ENCODE measurements at places on chromosomes 5 and 9.

DNA sequence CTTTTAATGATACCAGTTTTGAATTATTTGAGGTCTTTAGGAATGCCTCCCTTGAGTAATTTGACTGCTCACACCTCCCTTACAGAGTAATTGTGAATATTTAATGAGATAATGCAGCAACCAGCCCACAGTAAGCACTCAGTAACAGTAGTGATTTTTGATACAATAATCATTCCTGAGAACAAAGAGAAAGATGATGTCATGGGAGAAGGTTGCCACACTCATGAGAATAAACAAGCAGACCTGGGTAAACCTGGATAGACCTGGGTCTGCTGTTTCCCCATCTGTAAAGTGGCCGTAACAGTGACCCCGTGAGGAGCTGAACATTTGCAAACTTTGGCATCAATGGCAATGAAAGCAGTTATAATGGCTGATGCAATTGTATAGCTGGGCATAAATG, 4.2 kb downstream of the C1QTNF2 start:
- DNase-seq: no peak

DNA sequence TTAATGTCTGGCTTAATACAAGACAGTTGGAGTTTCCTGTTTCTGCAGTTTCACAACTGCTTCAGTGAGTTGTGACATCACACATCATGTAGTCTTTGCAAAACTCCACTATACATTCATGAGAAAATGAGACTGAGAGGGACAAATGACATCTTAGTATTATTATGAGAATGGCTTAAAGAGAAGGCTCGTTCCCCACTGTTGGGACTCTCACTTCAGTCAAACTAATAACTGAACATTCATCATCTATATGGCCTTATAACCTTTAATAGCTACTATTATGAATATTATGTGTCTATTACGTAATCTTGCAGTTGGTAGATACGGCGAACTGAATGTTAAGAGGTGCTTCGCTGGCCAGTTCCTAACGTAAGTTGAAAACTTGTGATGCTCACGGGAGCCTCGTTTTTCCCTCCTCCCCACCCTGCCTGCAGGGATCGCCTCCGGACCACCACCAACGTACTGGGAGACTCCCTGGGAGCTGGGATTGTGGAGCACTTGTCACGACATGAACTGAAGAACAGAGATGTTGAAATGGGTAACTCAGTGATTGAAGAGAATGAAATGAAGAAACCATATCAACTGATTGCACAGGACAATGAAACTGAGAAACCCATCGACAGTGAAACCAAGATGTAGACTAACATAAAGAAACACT, 79.4 kb downstream of the SLC1A3 start:
- DNase-seq: no peak

DNA sequence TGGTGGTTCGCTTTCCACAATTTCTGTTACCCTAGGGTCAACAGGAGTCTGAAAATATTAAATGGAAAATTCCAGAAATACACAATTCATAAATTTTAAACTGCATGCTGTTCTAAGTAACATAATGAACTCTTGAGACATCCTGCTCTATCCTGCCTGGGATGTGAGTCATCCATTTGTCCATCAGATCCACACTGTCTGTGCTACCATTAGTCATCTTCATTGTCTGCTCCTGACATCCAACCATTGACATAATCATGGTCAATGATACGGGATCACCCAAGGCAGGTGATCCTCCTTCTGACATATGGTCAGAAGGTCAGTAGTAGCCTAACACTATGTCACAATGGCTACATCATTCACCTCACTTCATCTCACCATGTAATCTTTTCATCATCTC, 276.7 kb upstream of the KIF2A start:
- DNase-seq: no peak

GRCh38 chr5:11050596-11051304, 289.7 kb upstream of the DAP start:
- DNase-seq: no peak

DNA sequence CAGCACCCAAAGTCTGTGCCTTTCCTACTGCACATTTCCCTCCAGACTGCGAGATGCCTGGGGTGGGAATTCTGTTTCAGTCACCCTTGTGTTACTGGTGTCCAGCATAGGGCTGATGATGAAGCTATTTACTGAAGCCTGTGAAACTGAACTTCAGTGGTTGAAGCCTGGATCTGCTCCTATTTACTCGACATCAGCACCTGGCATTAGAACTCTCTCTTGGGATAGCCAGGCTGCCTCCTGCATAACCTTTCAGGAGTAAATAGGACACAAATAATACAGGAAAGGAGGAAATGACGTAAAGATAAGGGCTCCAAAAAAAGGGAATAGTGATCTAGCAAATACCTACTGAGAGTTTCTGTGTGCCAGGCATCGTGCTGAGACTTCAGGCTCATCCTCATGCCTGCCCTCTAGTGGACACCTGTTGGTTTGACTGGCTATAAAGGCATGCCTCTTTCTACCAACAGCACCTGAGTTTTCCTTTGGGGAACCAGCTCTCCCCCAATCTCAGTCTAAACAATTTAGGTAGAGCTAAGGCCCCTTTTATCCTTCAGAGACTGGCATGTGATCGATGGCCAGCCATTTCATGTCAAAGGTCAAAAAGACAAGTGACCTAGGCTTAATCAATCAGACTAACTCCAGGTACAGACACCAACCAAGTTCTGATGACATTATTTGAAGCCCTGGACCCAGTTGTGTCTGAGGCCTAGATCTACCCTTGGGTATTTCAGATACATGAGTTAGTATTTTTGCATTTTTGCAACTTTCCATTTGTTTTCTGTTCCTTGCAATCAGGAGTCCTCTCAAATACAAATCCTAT, 192.1 kb upstream of the TRIM32 start:
- DNase-seq: no peak

DNA sequence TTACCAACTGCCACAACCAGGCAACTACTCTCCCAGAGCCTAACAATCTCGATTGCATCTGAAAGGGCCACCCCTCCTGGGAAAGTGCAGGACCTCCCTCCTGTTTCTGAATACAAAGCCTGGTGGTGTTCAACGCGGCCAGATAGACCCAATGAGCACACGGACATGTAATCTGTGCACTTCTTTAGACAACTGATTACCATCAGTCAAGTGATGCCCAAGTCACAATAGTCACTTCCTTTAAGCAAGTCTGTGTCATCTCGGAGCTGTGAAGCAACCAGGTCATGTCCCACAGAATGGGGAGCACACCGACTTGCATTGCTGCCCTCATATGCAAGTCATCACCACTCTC, 739 bp downstream of the C9orf72 start:
- DNase-seq: peak; percentile 10

DNA sequence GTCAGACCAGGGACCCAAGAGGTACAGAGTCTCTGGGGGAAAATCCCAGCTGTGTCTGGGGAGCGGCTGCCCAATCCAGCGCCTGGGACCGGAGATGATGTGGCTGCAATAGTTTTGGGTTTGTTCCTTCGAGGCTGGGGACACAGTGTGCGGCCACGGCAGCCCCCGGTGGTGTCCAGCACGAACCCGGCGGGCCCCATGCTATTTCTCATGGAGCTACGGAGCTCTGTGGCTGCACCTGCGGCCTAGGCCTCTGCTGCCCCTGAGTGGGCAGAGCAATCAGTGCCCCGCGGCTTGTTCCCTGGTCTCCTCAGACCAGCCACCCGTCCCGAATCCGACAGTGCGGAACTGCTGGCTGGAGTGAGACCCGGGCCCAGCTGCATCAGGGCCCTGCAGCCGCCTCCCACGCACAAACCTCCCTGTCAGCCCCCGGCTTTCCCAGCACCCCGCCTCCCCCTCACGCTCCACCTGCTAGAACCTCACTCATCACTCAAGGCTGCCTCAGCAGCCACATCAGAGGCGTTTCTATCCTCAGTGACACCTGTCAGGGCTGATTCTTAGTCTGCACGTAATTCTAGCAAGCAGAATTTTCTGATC, 29.0 kb downstream of the SARDH start:
- DNase-seq: no peak

DNA sequence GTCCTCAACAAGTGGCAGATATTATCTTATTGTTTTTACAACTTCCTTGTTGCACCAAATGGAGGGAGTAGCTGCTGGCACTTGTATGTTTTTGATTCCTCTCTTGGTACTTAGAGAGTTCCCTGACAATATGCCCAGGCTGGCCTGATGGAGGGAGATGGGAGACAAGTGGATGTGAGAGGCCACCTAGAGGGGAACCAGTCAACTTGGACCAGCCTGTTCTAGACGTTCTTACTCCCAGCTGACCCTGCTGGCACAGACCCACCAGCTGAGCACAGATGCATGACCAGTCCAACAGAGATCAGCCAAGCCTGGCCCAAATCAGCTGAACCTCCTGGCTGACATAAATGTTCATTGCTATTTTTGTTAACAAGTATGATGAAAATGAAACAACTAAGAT, 60.9 kb upstream of the GDNF start:
- DNase-seq: peak; percentile 17

DNA sequence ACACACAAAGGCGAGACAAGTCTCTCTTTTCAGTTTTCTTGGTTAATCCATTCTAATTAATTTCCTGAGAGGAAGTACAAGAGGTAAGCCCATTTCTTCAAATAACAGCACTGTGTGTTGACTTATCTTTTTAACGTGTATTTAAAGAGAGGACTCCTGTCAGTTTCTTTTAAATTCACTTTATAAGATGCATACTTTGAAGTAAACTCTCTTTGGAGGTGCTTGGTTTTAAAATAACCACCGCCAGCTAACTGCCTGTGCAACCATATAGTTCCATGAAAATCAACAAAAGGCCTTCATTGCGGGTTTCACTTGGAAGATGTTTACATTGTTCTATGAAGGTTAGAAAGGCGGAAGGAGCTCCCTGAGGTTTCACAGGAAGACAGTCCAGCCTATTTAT, 13.1 kb upstream of the SERINC5 start:
- no peak for DNase-seq

- no peak for DNase-seq
Observed at GRCh38 chr5:17228821-17229291, 11.4 kb downstream of the BASP1 start.

DNA sequence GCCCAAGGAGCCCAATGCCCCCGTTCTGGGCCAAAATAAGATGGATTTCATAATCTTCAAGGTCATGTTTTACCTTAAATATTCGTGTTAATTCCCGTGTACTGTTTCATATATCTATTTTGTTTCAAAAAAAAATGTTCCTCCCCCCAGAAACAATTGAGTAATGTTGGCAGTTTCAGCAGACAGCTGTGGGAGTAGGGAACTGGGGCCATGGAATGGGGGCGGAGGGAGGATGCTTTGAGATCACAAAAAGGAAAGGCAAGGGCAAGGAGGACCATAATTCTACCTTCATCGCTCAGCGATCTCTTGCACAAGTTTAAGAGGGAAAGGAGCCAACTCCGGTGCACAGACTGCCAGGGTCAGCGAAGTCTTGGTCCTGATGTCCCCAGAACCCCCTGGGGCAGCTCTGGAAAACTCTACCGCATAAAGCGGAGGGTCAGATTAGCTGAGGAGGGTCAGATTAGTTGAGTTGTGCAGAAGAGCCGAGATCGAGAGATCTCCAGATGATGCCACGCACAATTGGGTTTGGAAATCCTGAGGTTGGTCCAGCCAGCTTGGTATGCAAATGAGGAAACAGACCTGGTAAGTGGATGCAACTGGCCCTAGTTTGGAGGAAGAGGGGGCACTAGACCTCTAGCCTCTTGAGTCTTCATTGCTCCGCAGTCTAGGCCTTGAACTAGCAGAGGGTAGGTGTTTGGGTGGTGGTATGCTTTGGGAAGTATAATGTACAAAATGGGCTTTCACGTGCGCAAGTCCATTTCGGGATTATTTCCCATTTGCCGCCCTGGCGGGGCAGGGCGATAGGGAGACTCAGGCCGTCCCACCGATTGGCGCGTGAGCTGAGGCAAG, 24.0 kb downstream of the CDKN2A start:
- no peak for DNase-seq

GRCh38 chr5:111238431-111239225, 14.4 kb downstream of the CAMK4 start:
- DNase-seq: no peak

GRCh38 chr9:113646946-113647914, 183.7 kb downstream of the RGS3 start:
- DNase-seq: no peak

GRCh38 chr5:159522841-159523240, 192.6 kb upstream of the IL12B start:
- DNase-seq: no peak

GRCh38 chr5:120677481-120677880, 213.4 kb downstream of the PRR16 start:
- DNase-seq: no peak

DNA sequence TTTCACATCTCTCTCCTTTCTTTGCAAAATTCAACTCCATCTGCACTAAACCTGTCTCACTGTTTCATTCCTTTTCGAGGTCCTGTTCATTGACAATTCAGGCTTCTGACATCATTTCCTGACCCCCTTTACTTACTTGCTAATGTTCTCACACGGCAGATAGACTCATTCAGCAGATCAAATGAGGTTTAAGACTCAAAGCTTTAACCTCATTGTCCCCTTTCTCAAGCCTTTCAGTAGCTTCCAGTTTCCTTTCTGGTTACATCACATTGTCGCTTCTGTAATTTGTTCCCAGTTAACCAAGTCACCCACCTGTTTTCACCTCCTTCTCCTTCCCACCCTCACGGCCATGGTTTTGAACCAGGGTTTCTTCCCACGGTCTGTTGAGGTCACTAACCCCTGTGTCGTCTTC, 143.4 kb upstream of the OTULINL start:
- no peak for DNase-seq

GRCh38 chr9:120715389-120715924, 1.2 kb upstream of the MEGF9 start:
- DNase-seq: peak; percentile 33
